ENCODE measurements at places on chromosomes 2 and 18.

GRCh38 chr2:149357058-149357457, 26.7 kb downstream of the LYPD6 start:
- DNase-seq: no peak

GRCh38 chr2:152846697-152847470, 128.5 kb downstream of the ARL6IP6 start:
- no peak for DNase-seq

DNA sequence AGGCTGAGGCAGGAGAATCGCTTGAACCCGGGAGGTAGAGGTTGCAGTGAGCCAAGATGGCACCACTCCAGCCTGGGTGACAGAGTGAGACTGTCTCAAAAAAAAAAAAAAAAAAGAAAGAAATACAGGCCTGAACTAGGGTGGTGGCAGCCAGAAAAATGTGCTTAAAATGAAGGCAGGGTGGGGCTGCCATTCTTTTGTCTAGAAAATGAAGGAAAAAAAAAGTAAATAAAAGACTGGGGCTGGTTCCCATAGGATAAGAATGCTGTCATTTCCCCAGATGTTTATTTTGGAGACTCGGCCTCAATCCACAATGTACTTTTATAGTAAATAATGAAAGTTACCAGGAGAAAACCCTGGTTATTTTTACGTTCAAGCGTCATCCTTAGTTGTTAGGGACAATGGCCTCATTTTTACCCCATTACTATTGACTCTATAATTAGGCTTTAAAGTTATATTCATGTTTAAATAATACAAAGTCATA, 58.9 kb downstream of the ATP8B1 start:
- no peak for DNase-seq

GRCh38 chr2:218343591-218343990, 13.1 kb upstream of the CATIP start:
- DNase-seq: no peak

- no peak for DNase-seq
Observed at GRCh38 chr18:64436111-64436510, 287.2 kb upstream of the LINC00305 start.

DNA sequence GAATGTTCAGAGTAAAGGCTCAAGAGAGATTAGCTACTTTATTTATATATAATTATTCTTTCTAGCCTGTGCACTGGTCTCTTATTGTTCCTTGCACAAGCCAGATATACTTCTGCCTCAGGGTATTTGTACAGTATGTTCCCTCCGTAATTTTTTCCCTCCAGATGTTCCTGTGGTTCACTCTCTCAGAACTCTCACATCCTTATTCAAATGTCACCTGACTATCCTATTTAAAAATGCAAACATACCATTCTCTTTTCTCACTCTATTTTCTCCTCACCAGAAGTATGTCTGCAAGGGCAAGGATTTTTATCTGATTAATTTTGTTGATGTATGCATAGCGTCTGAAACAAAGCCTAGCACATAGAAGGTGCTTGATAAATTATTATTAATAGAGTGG, 64.0 kb upstream of the CERS6 start:
- DNase-seq: no peak

GRCh38 chr2:2472881-2473280, 141.8 kb upstream of the MYT1L start:
- no peak for DNase-seq

DNA sequence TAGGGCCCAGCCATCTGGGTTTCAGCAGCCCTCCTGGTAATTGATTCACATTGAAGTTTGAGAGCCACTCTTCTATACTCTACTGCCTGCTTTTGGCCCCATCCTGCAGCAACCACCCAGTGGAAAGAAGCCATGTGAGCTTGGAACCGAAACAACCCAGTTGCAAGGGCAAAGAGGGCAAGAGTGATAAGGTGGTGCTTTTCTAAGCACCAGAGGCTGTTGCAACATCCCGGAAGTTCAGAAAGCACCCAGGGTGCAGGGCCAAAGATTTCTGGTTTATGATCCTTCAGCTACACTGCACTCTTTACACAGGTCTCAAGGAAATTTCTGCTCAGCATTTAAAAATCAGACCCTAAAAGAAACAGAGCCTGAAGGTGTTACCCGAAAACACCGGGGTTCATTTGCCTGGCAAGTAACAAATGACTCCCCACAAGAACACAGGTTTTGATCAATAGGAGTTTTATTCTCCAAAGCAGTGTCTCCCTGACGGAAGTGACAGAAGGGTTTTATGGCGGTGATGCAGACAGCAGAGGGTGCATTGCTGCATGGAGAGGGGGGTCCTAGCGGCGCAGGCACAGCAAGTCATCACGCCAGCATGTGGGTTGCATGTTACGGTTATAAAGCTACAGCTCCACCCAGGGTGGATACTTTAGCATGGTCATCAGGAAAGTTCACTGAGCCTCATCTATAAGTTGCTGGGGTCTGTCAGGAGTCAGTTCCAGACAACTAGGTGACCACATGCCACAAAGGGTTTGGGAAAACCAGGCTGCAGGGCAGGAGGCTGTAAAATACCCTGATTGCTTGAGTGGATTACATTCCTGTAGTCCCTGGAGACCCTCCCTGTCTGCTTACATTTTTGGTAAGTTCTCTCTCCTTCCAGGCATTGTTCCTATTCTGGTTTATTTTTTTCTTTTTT, 28.8 kb upstream of the TMEM37 start:
- DNase-seq: no peak

DNA sequence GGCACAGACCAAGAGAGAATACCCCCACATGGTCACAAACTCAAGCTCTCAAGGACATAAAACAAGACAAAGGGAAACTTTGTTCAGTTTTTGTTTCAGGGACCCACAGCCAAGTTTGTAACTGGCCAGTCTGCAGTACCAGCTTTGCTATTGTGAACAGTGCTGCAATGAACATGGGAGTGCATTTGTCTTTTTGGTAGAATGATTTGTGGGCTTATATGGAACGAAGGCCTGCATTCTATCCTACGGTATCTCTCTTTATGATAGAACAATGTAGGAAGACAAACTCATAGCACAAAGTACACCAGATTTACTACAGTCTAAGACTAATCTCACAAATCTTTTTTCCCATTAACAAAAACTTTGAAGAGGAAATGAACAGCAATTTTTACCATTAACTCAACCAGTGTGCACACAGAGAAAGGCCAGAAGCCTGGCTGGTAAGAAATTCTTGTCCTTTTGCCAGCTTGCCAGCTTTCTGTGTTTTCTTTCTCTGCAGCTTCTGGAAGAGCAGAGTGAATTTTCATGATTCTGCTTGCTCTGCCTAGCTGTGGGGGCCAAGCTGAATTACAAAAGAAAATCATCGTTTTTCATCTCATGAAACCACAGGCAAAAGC, 37.1 kb upstream of the FEZ2 start:
- no peak for DNase-seq

- DNase-seq: no peak
Observed at GRCh38 chr2:178928077-178928476, 120.9 kb upstream of the TTN start.

DNA sequence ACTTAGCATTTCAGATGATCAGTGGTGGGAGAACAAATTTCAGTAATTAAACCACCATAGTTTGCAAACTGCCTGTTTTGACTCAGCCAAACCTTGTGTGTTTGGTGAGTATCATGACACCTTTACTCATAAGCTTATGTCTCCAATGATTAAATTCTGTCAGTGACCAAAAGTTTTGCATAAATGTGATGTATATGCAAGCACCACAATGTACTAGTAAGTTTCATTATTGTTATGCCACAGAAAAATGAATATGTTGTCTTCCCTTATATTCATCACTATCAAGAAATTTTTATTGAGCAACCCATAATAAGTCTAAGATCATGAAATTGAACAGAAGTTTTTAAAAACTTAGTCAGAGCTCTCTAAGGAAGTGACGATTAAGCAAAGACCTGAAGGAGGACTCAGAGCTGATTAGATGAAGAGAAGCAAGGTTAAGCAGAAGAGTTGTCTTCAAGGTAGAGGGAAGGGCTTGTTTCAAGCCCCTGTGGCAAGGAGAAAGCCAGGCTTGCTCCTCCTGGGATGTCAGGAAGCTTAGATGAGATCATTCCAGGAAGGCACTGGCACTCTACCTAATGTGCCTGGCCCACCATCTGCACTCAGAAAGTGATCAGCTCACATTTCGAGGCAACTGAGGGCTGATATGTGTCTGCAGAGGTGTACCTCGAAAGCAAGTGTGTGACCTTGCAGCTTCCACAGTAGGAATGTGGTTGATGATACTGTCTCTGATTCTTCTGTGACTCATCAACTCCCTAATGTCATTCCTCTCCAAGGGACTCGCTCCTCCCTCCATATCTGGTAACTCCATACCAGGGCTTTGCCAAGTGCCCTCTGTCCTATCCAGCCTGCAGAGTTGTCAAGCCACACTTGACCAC, 54.7 kb downstream of the KCTD18 start:
- DNase-seq: no peak

All from bone marrow (tissue), 2 donors.